T-cell (primary cell): ENCODE measurements at places on chromosomes 3 and 15.

DNA sequence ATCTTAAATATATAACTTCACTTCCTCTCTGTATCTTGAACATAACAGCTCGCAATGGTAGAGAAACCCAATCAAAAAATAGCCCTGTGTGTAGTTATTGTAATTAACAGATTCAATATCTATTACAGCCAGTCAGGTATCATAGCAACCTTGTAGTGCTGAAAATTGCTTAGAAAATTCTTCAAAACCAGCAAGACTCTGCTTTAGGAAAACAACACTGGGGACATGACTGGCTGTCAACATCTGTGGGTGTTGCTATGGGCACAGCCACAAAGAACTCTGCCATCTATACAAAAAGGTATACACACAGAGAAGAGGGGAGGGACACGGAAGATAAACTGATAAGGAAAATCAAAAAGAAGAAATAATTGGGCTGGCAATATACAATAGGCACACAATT is 101.2 kb downstream of the WDR72 start:
- no peak for DNase-seq

GRCh38 chr15:59274126-59274970 is 67.7 kb downstream of the LDHAL6B start:
- DNase-seq = no peak

DNA sequence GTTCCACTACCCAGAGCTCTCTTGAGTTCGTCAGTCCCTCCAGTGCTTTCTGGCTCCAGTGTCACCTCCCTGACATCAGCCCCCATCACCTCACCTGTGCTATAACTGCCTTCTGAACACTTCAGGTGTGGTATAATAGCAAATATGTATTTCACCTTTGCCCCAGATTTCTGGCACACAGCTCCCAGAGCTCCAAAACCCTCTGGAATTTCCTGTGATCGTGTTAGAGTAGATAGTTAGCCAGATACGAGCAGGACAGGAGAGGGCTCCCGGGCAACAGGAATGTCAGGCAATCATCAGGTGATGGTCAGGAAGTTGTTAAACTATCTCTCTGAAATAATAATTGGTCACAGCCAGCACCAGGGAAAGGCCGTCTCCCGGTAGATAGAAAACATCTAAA is 22.6 kb upstream of the LIMD1 start:
- no peak for DNase-seq

DNA sequence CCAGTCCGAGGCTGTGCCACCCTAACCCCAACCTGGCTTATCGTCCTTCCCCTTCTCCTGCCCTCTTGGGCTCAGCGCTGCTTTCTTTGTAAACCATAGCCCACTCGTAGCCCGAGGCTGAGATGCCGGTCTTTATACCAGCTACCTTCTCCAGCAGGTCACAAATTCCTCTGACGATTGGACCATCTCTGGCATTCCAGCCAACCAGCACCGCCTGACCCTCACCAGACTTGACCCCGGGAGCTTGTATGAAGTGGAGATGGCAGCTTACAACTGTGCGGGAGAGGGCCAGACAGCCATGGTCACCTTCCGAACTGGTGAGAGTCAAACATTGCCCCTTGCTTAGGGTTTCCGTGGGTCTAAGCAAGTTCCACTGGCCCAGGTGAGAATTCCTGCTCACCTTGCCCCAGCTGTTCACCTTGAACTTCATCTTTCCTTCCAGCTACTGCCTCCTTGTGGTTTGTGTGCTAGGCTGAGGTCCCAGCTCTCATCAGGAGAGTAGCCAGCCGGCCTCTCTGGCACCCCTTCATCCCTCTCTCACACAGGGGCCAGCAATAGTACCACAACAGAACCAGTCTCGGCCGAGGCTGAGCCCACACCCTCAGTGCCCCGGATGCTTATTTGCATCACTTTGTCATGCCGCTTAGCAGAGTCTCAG is 66.7 kb downstream of the BOC start:
- DNase-seq = no peak

DNA sequence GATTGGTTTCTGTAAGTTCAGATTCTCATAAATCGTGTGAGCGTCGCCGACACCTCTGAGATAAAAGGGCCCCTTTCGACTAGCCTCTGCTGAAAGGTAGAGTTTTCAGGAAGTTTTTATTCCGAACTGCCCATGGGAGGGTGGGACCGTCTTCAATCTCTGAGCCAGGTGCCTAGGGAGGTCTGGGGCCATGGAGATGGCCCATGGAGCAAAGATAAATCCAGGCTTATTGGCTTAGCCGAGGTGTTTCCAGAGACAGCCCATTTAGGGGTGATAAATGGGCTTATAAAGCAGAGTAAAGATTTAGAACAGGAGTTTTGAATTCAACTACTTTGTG is 442 bp downstream of the QTRT2 start:
- DNase-seq = no peak

GRCh38 chr15:71282076-71282475 is 166.8 kb downstream of the THSD4 start:
- no peak for DNase-seq

DNA sequence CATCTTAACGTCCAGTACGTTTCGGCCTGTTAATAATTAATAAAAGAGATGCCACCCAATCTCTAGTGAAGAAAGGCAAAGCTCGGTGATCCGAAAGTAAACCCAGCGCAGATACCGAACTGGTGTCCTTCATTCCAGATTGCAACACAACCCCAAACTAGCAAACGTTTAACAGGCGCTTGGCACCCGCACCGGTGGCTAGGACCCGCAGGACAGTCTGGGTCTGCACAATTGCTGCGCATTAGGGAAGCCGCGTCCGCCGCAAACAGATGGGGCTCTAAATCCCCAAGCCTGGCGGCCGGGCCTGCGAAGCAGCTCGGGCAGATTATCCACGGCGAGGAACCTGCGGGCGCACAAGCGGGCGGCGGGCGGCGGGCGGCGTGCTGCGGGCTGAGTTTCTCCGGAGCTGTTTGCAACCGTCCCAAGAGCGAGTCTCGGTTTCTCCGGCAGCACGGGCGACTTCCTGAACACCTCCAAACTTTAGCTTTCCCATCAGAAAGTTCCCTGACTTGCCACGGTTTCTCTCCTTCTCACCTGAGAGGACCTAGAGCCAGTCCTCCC is 112.1 kb upstream of the ICE2 start:
- DNase-seq = peak; percentile 34

DNA sequence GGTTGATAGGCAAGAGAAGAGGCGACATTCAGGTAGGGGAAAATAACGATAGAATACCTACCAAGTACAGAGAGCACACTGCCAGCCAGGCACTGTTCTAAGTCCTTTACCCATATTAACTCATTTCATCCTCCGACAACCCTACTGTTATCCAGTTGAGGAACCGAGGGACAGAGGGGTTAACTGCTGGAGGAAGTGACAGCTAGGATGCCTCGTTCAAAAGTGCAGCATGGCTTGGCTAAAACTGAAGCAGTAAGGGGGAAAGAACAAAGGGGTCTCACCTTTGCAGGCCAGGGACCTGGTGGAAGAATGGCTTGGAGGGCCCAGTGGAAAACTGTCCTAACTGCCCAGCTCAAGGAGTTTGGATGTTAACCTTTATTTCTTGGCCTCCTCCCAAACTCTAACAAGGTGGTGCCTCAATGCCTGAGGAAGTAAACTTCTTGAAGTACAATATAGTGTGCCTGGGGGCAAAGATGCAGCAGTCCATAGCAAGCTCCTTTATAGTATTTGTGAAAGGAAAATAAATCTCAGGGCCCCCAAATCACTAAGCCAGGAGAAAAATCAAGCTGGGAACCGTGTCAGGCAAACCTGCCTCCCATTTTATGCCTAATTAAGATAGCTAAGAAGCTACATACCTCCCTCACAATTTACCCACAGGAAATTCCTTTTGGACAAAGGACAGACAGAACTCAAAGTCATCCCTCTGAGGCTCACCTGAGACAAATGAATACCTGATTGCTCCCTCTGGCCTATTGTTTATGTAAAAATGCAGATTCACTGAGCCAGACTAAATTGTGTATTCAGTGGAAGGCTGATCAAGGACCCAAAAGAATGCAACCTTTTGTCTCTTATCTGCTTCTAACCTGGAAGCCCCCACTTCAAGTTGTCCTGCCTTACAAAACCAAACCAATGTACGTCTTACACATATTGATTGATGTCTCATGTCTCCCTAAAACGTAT is 1.6 kb upstream of the ITGB5 start:
- DNase-seq = no peak

- DNase-seq = no peak
These were observed 32.1 kb downstream of the CLDN18 start for GRCh38 chr3:138042043-138042442.
